ENCODE measurements at places on chromosomes 11 and 22.

- DNase-seq: no peak
Measured at GRCh38 chr11:64921384-64921783, 3.1 kb upstream of the PPP2R5B start.

- peak; percentile 87 for DNase-seq
Measured at GRCh38 chr11:123407130-123407995, 22.7 kb upstream of the GRAMD1B start.

DNA sequence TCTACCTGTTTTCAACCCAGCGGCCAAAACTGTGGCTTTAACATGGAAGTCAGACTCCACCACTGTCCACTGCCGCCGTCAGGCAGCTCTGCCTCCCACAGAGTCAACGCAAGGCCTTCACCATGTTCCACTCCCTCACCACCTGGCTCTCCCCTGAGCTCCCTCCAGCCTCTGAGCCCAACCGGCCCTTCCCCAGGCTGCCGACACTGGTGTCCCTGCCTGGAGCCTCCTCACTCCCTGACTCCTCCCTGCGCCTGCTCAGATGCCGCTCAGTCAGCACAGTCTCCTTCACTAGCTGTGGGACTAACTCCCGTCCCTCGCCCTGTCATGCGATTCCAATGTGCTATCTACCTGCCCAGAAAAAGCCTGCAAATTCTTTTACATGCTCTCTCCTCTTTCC is 16.3 kb downstream of the SULT4A1 start:
- DNase-seq: no peak

DNA sequence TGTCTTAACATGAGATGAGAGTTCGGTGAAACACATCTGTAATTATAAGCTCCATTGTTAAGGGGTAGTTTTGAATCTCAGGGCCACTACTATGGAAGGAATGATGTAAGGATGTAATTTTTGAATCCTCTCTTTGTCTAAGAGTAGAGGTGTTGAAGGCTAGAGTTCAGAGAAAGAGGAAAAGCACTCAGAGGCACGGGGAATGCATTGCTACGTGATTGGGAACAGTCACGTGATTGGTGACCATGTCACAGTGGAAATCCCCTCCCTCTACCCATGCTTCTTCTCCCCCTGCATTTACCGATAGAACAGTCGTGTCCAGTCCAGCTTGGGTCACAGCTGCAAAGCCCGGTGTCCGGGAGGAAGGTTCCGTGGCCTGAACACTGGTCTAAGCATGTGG is 230.3 kb upstream of the NARS2 start:
- no peak for DNase-seq

GRCh38 chr11:64947208-64947814 is 11.6 kb upstream of the GPHA2 start:
- no peak for DNase-seq

- no peak for DNase-seq
Measured at GRCh38 chr11:129922674-129923073, 27.3 kb upstream of the NFRKB start.

DNA sequence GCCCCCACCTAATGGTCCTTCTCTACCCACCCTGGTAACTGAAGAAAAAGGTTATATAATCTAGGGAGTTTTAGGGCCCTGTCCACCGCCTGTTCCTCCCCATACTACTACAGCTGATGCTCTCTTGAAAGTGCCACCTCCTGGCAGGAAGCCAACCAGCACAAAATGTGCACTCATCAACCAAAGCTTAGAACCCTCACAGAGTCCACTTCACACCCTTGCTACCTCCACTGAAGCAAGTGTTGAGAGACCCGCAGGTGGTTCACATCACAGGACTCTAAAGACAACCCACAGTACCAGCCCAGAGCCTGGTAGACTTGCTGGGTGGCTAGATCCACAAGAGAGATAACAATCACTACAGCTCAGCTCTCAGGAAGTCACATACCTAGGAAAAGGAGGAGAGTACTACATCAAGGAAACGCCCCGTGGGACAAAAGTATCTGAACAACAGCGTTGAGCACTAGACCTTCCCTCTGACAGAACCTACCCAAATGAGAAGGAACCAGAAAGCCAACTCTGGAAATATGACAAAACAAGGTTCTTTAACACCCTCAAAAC is 17.5 kb upstream of the OR10W1 start:
- no peak for DNase-seq

GRCh38 chr11:14861680-14862079 is 30.4 kb downstream of the CYP2R1 start:
- no peak for DNase-seq

DNA sequence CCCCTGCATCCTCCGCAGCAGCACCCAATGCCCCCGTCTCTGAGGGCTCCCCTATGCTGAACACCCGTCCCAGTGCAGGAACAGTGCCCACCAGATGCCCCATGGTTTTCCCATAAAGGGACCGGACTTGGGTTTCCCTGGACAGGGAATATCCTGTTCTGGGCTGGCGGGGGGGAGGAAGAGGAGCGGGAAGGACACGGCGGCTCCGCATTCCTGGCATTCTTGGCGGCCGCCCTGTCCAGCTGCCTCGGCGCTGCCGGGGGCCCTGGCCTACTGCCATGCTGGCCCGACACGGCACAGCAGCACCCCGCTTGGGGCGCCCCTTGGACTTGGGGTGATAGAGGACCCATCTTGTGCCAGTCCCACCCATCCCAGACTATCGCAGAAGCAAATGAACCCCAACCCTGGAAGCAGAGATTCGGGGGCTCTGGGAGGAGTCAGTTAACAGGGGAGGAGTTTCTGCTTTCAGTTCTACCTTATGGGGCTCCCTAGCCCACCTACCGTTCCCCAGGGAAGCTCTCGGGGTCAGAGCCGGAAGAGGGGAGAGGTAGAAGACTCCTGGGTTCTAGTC is 23.7 kb upstream of the CBX7 start:
- no peak for DNase-seq

DNA sequence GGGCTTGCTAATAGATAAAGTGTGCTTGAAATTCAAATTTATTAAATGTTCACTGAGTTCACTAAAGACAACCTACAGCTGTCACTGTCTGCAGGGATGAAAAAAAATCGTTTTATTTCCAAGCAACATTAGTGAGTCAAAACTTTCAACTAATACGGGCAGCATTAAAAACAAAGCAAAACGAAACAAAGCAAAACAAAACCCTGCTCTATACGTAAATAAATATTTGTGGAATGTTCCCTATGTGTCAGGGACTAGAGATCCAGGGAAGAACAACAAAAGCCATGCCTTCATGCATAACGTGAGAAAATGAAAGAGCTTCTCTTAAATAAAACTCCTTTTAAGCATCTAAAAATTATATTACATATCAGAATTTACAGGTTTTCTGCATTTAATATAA is 553 bp downstream of the NAALAD2 start:
- DNase-seq: no peak

DNA sequence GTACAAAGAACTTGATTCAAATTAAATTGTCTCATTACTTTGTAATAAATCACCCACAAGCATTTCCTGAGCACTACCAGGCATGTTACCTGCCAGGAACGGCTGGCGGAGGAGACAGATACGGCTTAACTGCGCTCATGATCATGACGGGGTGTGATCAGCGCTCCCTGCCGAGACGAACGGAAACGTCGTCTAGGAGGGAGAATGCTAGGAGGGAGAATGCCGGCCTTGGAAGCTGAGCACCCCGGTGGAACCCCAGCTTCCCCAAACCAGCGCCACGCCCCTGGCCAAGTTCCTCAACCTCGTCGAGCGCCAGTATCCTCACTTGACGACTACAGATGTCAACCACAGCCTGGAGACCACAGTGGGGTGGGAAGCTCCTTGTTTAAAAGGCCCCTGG is 272.8 kb downstream of the CTTN start:
- DNase-seq: no peak

DNA sequence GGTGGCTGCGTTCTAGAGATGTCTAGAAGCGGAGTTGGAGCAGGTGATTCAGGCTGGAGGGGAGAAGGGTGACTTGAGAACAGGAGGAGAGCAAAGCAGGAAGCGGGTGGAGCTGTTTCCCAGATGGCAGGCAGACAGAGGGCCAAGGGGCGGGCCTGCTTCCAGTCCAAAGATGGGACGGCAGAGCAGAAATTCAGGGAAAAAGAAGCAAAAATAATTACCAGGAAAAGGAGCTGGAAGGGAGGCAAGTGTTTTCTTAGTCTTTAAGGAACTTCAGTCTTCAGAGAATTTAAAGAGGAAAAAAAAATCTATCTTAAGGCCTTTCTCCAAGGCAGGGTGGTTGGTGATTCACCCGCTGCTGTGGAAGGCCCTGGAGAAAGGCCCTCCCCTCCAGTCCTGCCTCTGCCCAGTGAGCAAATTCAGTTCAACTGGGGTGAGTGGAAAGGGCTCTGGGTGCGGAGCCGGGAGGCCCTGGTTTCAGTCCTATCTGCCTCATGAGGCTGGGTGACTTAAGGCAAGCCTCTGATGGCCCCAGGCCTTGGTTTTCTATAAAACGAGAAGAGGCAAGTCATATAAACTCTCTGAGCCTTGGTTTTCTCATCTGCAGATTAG is 4.5 kb upstream of the CREB3L1 start:
- no peak for DNase-seq

DNA sequence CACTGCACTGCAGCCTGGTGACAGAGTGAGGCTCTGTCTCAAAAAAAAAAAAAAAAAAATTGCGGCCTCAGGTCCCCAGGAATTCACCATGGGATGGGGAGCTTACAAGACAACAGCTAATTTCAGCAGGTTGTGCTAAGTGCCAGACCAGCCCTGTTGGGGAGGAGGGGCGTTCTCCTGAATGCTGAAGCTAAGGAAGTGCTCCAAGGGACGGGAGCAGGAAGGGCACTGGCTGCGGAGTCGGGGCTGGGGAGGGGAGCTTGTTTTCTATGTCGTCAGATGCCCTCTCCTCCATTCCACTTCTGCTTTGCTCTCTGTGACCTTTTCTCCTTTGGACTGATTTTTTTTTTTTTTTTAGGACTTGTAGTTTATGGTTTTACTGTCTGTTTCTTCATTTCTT is 4.5 kb downstream of the ADAMTS15 start:
- DNase-seq: no peak

GRCh38 chr22:49325531-49326395 is 501.9 kb downstream of the BRD1 start:
- no peak for DNase-seq

GRCh38 chr11:122131126-122131525 is 15.1 kb upstream of the BLID start:
- DNase-seq: no peak

Measured in NCI-H1930 (cell line).